ENCODE measurements at places on chromosomes 11 and 22.

- DNase-seq: no peak
These were observed 49.2 kb upstream of the OLFML1 start for GRCh38 chr11:7436146-7436545.

DNA sequence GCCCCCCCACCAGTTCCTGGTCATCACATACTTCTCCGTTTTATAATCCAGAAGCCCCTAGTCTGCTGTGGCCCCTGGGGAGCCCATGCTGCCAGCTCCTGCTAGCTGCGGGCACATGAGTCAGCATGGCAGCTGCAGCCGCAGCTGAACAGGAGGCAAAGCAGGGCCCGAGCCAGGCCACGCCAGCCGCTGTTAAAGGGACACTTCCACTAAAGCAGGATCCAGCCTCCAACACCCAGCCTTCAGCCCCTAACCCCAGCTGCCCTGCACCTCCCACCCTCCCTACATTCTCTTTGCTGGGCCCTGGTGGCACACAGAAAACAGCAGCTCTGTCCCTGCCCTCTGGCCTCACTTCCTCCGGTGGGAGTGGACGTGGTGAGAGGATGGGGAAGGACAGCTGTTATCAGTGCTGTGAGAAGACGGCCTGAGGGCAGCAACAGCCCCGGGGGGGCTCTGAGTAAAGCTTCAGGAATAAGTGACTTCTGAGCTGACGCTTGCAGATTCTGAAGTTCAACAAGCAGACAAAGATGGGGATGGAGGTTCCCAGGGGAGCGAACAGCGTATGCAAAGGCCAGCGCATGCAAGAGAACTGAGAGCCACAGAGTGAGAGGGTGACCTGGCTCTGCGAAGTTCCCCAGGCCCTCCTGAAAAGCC, 688 bp upstream of the LRRC74B start:
- DNase-seq: no peak

GRCh38 chr22:40113696-40114095, 64.0 kb upstream of the TNRC6B start:
- no peak for DNase-seq

GRCh38 chr22:41070665-41071331, 21.6 kb upstream of the EP300 start:
- no peak for DNase-seq

GRCh38 chr11:92329646-92330045, 105.0 kb downstream of the FAT3 start:
- DNase-seq: no peak

All from GM12878 (cell line).